ENCODE measurements at places on chromosomes 1 and 21.

DNA sequence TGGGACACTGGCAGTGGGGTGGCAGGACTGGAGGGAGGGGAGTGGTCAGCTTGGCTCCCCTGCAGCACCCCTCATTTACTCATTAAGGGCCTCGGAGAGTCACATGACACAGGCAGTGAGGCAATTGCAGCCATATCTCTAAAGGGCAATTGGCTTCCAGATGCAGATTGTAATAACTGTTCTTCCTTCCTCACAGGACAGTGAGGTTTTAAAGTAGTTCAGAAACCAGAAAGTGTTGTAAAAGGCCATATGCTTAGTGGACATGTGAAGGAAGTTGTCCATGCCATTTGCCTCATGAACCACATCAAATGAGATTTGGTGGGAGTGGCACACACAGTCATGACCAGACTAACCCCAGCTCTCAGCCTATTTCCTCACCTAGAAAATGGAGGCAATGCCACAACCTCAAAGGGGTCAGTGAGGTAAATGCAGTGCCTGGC, 11.1 kb downstream of the MTX1 start:
- DNase-seq: peak; percentile 21

DNA sequence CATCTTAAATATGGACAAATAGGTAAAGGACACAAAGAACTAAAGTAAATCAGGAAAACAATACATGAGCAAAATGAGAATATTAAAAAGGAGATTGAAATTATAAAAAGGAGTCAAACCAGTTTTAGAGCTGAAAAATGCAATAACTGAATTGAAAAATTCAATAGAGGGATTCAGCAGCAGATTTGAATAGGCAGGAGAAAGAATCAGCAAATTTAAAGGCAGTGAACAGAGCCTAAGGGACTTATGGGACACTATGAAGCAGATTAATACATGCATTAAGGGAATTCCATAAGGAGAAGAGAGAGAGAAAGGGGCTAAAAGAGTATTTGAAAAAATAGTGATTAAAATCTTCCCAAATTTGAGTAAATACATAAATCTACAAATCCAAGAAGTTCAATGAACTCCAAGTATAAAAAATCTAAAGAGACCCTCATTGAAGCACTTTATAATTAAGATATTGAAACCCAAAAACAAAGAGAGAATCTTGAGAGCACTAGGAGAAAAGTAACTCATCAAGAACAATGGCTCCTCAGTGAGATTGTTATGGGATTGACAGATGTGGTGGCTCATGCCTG, 2.9 kb downstream of the CFAP107 start:
- DNase-seq: no peak

DNA sequence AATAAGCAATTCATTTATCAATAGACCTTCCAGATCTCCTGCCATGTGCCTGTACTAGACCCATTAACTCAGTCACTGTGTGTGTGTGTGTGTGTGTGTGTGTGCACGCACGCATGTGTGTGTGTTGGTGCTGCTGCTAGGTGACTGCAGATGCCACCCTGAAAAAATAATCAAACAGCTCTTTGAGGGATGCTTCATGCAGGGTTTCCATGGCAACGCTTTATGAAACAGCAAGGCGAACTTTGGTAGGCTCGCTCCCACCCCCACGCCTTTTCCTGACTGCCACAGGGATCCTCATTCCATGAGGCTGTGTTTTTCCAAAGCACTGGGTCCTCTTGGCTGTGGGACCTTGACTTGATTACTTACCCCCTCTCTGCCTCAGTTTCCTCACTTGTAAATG, 94.0 kb downstream of the HMGB4 start:
- DNase-seq: no peak

- no peak for DNase-seq
Measured at GRCh38 chr1:154488922-154489321, 13.1 kb upstream of the TDRD10 start.

Data from cardiac fibroblast (primary cell).